ENCODE measurements at places on chromosomes 4 and X.
A peak's percentile ranks its signal among the peaks of the same experiment; 100 is the strongest.

DNA sequence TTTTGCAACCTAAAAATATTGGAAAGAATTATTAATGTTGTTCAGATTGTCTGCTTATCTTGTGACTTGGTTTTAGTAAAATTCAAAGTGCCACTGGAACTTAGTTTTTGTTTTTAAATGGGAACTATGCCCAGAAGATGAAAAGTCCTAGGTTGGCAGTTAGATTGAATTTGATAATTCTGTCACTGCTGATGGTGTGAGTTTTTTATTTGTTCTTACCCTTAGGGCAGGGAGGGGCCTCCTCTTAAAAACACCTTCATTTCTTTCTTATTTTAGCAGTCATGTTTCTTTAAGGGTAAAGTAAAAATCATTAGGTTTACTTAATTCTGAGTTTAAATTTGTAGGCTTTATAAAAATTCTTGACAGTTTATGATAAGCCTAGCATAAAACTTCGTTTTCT, 80.6 kb downstream of the AFF1 start:
- DNase-seq: no peak

DNA sequence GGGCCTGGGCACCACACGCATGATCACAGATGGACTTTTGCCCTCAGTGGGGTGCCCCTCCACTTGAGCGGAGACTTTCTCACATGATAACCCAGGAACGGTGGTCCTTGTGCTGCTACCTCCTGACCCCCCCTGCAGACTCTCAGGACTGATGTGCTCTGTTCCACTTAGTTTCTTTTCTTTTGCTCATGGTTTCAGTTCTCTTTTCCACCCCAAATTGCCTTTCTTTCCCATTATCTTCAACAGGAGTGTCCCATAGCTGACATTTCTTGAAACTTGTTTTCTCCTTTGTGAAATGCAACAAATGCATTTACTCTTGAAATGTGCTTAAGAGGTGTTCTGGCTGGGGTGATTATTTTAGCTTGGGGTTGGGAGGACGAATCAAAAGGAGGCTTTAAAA, 9.0 kb downstream of the MPC1L start:
- DNase-seq: no peak

DNA sequence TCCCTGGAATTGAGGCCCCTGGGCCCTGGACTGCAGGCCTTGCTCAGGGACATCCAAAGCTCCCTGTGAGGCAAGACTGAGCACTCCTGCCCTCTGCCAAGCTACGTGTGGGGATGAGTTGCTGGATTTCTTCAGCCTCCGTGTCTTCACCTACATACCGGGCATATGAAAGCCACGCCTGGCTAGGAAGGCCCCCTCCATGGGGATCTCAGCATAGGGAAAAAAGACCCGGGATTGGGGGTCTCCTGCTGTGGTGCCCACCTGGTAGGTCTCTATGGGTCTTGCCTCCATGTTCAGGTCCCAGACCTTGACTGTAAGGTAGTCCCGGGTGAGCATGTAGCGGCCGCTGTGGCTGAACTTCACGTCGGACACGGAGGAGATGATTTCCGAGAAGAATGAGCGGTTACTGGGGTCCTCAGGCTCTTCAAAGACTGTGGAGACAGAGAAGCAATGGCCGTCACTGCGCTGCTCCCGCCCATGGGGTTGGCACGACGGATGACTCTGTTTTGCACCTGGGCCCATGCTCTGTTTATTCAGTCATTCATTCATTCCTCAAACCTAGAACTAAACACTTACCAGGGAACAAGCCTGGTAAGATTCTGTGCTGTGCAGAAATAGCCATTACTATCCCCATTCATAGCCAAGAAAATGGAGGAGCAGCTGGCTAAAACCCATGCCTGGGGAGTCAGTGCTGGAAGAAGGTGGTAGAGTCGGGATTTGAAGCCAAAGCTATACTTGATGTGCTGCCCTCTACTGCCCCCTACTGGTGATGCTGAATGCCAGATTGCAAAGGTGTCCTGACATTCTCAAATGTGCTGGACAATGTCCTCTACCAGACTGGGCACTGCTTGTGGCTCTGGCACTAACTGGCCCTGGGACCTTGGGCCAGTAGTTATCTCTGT, 63.9 kb downstream of the WFS1 start:
- peak; percentile 45 for DNase-seq

GRCh38 chr4:5930876-5931275, 38.0 kb upstream of the CRMP1 start:
- DNase-seq: no peak

- no peak for DNase-seq
Measured at GRCh38 chr4:101309925-101310324, 37.4 kb downstream of the PPP3CA start.

DNA sequence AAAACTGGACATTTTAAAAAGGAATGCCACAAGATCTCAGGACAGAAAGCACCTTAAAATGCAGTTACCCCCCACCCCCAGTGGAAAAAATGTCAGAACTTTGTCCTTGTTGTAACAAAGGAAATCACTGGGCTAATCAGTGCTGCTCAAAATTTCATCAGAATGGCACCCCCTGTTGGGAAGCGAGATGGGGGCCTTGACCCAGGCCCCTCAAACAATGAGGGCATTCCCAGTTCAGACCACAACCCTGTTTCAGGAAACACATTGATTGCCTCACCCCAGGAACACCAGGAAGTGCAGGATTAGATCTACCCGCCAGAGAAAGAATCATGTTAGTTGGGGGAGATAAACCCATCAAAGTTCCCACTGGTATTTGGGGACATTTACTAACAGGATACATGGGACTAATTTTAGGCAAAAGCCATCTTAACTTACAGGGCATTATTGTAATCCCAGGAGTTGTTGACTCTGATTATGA, 16.4 kb downstream of the SPIN2B start:
- no peak for DNase-seq

GRCh38 chrX:2159861-2160260, 340.9 kb downstream of the DHRSX start:
- DNase-seq: no peak

GRCh38 chr4:955161-955921, 18.0 kb downstream of the DGKQ start:
- DNase-seq: no peak

GRCh38 chrX:20461576-20461975, 194.9 kb upstream of the RPS6KA3 start:
- DNase-seq: no peak

Data from BE2C (cell line).